MCF 10A (cell line): ENCODE measurements at places on chromosomes 13 and 19. TPM values are rescaled to one million over a fixed set of nuclear protein-coding genes. Genes with fewer than 3 reads are reported as not detected.
A peak's percentile ranks its signal among the peaks of the same experiment; 100 is the strongest.

DNA sequence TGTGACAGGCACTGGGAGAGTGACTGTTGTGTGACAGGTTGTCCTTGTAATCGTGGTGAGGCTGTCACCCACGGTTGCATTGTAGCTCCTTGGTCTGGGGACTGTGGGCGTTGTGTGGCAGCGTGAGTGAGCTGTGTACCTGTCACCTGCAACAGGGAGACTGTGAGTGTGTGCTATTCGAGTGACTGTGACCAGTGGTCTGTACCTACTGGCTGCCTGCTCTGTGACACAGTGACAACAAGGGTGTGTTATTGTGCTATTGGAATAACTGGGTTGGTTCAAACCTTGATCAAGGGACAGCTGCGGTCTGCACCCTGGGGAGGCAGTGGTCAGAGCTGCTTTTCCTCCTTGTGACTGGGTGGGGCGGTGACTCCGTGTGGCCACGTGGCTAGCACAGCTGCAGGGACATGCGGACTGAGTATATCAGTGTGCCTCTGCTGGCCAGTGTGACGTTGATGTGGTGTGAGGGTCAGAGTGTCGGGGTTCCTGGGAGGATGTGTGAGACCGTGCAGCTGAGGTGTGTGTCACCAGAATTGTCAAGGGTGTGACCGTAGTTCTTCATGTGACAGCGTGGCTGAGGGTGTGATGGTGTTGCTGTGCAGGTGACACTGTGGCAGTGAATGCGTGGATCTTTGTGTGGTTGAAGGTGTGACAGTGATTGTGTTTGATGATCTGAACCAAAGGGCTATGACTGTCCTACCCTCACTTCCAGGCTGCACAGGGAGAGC, 10.1 kb upstream of the NFIX start:
- no peak for DNase-seq

DNA sequence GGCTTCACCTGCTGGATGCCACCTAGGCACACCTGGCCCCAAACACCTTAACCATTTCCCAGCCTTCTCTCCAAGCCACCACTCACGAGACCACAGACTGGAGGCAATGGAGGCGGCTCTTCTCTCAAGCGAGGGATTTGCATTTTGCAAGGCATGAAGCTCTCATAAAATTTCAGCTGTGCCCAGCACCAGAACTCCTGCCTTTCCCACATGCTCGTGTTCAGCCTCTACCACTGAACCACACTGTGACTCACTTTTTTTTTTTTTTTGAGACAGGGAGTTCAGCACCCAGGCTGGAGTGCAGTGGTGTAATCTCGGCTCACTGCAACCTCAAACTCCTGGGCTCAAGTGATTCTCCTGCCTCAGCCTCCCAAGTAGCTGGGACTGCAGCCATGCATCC, 10.6 kb downstream of the NANOS3 start:
- DNase-seq = peak; percentile 38

GRCh38 chr13:69660155-69660554, 447.5 kb upstream of the ATXN8OS start:
- no peak for DNase-seq

- DNase-seq = no peak
Measured at GRCh38 chr19:48935864-48936263, 2.4 kb downstream of the DHDH start.

GRCh38 chr19:49930483-49931011, 1.2 kb upstream of the NUP62 start:
- no peak for DNase-seq

- peak; percentile 63 for DNase-seq
Measured at GRCh38 chr19:15378534-15379082, 979 bp downstream of the AKAP8 start.

DNA sequence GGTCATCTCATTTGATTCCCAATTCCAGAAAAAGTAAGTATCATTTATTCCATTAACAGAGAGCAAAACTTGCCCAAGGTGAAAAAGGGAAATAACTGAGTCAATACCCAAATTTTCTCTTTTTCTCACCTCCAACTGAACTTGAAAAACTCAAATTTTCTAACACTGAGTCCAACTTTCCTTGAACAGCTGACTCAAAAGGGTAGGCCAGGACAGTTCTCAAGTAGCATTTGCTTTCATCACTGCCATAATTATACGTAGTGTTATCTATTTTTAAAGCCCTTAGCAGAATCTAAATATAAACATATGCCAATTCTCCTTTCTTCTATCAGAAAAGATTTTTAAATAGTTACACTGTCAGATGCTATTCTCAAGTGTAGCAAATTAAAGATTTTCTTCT, 3.5 kb downstream of the N4BP2L2 start:
- no peak for DNase-seq

- peak; percentile 32 for DNase-seq
Measured at GRCh38 chr19:19602136-19602712, 16.3 kb downstream of the PBX4 start.

DNA sequence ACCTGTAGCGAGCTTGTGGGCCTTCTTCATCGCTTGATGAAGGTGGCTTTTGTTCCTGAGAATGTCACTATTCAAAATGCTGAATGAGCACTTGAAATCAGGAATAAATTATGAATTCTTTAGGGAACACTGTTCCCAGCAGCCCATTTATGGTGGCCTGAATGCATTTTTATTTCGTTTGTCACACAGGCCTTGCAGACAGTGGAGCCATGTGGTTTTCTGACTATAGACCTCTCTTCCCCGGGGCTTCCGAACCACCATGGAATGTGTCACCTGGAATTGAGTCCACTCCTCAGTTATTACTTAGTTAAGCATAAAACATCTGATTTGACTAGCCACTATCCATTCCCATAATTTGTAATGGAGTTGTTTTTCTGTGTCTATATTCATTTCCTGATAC, 396.9 kb downstream of the IRS2 start:
- DNase-seq = no peak

DNA sequence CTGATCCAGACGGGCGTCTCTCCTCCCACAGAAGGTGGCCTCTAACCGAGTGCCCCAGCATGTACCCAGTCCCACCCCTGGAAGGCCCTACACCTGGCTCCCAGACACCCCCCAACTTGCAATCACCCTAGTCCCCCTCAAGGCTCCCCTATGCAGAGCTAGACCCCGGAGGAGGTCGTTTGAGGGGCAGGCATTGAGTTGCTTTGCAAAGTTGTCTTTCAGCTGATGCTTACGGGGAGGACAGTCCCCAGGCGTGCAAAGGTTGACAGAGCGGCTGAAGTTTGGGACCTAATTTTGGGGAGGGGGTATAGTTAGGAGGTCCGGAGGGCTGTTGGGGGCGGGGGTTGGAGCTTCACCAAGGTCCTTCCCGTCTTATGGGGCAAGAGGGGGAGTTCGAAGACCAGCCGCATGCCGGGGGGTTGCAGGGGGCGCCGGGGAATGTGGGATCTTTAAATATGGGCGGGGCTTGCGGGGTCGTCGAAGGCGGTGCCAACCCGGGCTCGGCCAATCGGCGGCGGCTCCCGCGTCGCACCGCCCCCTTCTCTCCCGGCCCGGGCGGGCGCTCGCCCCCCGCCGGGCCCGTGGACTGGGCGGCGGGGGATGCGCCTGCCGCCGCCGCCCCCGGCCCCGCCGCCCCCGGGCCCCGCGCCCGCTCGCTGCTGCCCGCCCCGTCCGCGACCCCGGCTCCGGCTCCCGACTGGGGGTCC, at the start of gene KCNN1:
Gene KCNN1, plus strand, starts transcription at position 558 of the 707 bp plus-strand sequence. CDS start 6,782 bp downstream, outside the sequence.
- DNase-seq = no peak

DNA sequence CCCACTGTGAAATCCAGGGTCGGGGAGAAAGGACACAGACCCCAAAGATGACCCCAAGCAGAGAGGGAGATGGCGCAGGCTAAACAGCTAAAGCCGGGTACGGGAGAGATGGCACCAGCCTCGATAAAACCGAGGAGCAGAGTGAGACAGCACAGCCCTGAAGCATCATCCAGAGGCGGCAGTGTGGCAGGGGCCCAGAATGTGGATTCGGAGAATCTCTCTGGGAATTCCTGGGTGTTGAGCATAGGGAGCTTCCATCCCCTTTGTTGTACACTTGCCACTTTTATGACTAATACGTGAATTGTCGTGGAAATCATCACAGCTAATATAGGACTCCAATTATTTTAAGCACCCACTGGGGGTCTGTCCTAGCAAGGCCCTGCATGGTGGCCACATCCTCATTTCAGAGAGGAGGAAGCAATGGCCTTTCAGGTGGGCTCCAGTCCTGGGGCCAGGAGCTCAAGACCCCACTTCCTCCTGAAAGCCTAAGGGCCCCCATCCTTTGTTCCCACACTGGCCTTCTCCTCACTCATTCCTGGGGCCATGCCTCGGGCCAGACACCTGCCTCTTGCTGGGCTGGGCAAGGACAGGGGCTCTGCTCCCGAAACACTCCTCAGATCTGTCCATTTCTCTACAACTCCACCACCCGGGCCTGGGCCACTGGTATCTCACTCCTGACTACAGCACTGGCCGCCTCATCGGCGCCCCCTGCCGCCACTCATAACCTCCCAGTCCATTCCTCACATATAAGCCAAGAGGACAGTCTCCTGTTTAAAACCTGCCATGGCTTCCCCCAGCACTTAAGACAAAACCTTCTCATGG, 29.3 kb upstream of the ATP1A3 start:
- DNase-seq = peak; percentile 35

DNA sequence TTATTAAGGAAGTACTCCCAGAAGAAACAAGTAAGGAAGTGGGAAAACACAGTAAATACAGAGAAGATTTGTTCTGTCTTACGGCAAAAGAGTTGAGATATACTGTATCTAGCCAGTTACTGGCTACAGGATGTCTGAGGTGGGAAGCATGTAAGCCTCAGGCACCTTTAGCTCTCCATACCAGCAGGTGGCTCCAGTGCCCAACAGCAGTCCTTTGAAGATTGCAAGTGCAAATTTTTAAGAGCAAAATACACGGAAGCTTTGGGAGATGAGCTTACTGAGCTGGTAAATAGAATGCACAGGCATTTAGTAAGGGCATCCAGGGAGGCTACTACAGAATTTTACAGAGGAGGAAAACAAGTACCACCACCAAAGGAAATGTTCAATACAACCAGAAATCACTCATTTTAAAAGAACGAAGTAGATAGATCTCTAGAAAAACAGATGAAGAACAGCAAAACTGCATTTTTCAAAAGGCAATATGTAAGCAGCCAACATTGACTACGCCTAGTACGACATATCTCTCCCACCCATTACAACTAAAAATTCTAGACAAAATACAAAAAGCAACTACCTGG, 57.9 kb upstream of the VSTM2B start:
- DNase-seq = peak; percentile 8

- DNase-seq = no peak
Measured at GRCh38 chr19:21197590-21198295, 55.9 kb downstream of the ZNF431 start.

GRCh38 chr13:103431856-103432255, 365.6 kb upstream of the SLC10A2 start:
- DNase-seq = no peak

- no peak for DNase-seq
Measured at GRCh38 chr19:10971107-10971726, 10.4 kb downstream of the SMARCA4 start.

GRCh38 chr13:53382008-53382407, 353.4 kb downstream of the OLFM4 start:
- peak; percentile 1 for DNase-seq

GRCh38 chr19:52275988-52276387, 6.6 kb downstream of the ZNF766 start:
- DNase-seq = no peak

GRCh38 chr19:13997631-13997962, 8.5 kb downstream of the RFX1 start:
- DNase-seq = no peak

DNA sequence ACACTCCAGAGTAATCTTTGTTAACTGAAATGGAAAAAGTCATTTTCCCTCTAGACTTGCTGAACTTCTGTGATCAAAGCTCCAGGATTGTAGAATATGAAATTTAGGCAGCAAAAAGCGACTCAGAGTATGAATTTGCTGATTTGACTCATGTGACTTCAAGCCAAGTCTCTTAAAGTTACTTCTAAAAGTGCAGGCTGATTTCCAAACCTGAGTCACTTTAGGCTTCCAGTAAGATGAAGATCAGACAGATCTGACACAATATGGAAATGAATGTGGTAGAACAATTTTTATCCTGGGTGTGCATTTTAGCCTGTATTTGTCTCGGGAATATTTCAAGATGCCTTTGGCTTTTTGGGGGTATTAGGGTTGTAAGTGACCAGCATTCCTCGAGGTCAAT, 151.0 kb upstream of the TMTC4 start:
- peak; percentile 55 for DNase-seq

DNA sequence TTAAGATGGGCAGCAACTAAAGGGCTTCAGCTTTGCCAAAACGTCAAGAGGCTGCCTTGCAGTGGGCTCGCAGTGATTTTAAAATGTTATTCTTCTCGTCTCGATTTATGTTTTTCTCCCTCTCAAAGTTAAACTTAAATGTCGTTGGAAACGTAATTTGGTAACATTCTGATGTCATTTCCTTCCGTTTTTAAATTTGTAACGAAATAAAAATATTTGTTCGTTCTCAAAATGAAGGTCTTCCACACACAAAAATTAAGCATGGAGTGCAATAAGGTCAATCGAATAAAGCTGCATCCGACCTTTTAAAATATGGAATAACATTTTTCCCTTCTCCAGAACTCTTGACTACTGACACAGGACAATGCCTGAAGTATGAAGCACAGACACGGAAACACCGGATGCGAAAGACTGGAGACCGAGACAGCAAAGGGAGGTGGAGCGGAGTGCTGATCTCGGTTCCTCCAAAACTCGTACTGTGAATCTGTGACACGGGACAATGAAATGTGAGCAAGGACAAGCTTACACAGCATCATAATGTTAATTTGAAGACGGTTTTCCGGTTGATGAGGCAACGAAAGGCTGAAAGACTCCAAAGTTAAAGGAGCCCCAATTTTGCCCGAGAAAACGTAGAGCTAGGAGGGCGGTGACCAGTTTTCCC, 850 bp downstream of the MTMR6 start:
- peak; percentile 50 for DNase-seq

ZNRF4 gene
- not detected in 2 replicates for total RNA-seq

PSG3 gene
- total RNA-seq = not detected in 2 replicates

NKPD1 gene
- total RNA-seq = 0.09 and 0.22 TPM in 2 replicates

BORA gene
- 10.5 and 14.1 TPM in 2 replicates for total RNA-seq

NFKBIB gene
- 45.1 and 45.4 TPM in 2 replicates for total RNA-seq

LHFPL6 gene
- total RNA-seq = 8.9 and 9.8 TPM in 2 replicates

TMEM190 gene
- 0.58 and 0.59 TPM in 2 replicates for total RNA-seq

PROZ gene
- not detected in 2 replicates for total RNA-seq

GIPR gene
- total RNA-seq = not detected in 2 replicates

POSTN gene
- total RNA-seq = 44.0 and 73.0 TPM in 2 replicates

DPRX gene
- total RNA-seq = not detected in 2 replicates
